ENCODE measurements at places on chromosomes 2 and 18.

DNA sequence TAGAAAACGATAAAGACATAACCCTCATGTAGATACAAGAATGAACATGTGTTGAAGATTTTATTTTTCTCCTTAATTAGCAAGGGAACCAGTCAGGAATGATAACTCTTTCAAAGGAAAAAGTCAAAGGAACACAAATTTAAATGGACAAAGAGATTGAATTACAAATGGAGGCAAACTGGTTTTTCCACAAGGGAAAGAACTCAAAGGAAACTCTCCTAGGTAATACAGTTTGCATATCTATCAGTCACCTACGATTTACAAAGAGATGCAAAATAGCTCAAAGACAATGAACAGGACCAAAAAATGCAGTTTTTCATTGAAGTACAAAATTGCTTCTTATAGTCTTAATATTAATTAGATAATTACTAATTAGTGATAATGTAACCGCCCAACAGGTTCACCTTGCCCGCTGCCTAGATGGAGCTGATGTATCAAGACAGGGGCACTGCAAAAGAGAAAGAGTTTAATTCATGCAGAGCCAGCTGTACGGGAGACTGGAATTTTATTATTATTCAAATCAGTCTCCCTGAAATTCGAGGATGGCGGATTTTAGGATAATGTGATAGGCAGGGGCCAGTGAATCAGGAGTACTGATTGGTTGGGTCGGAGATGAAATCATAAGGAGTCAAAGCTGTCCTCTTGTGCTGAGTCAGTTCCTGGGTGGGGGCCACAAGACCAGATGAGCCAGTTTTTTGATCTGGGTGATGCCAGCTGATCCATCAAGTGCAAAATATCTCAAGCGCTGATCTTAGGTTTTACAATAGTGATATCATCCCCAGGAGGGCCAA is 151.0 kb downstream of the TMEM17 start:
- DNase-seq: no peak

GRCh38 chr2:141925511-141925910 is 205.3 kb downstream of the LRP1B start:
- no peak for DNase-seq

GRCh38 chr2:119216994-119217393 is 6.6 kb upstream of the STEAP3 start:
- DNase-seq: no peak

DNA sequence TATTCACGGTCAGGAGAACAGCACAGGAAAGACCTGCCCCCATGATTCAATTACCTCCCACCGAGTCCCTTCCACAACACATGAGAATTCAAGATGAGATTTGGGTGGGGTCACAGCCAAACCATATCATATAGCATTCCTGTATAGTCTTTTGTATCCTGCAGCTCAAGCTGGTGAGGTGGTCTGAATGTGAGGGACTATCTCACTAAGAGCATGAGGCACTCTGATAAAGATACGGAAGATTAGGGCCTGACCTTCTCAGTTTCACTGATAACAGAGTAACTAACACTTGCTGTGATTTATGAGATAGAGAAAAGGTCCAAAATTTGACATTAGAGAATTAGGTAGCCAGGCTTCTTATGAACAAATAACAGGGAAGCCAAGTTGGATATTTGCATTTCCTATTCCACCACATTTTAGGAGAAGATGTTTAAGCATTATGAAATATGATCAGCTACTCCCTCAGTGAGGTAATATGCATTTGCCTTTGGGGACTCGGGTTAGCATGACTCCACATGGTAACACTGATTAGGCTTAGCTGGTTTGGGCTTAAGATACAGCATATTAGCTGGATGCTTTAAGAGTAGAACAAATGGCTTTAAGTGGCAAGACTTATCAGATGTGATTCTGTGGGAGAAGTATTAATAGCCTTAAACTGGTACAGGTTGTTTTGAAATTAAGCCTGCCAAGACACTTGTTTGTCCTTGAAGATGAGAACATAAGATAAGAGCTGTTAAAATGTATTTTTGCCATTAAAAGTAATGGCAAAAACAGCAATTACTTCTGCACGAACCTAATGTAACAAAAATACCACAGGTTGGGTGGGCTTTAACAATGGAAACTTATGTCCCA is 106.9 kb upstream of the MSTN start:
- no peak for DNase-seq

DNA sequence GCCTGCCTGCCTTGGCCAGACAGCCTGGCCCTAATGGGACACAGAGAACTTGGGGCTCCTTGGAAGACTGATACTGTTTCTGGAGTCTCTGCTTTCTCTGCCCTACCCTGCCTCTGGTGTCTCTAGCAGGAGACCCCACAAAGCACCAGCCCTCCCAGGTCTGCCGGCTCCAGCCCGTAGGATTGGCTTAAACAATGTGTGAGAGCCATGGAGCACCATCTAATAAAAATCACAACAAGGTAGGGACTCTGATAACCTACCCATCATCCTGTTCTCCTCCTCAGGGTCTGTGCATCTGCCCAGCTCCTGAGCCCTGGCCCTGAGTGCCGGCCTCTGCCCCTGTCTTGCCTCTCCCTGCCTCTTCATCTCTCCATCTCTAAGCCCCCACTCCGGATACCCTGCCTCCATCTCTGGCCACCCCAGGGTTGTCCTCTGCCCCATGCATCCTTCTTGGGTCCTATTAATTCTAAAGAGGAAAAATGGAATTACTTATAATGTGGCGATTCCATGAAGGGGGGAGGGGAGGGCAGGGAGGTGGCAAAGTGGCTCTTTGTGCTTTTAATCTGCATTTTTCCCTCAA is 1.2 kb upstream of the ECEL1 start:
- no peak for DNase-seq

DNA sequence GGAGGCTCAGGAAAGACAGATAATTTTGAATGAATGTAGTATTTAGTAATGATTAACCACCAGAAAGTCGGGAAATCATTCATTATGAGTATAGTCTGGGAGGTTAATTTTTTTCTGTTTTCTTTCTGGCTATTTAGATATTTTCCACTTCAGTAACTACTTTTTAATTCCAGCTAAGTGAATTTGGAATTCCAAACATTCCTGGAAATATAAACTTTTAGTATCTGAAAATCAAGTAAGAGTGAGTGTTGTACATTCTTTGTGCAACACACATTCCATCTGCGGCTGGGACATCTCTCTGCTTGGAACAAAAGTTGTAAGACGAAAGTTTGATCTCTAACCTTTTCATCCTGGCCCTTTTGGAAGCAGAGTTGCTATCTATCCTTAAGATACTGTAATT is 275.7 kb upstream of the SPRED2 start:
- no peak for DNase-seq

- no peak for DNase-seq
Measured at GRCh38 chr2:157699009-157699408, 70.3 kb upstream of the ACVR1C start.

DNA sequence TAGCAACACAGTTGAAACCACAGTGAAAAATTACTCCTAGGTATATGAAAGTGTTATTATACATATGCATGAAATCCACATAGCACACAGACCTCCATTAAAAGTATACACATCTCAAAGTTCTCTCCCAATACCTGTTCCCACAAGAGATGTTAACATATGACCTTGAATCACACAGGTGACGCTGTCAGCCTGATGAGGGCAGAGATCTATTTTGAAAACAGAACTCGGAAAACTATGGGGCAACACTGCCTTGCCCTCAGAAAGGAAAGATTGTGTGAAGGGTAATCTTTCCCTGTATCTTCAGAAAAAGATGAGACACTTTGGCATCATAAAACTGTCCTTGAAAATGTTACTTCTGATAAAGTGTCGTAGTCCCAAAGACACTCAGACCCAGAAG is 82.7 kb downstream of the DYM start:
- no peak for DNase-seq

All from stimulated activated CD4-positive, alpha-beta T cell treated with anti-CD3 and anti-CD28 coated beads, Interleukin-12 subunit alpha, Interleukin-12 subunit beta, amount 100 ng/mL, for 24 hours (primary cell).